ENCODE measurements at places on chromosomes 2 and 18.
A peak's percentile ranks its signal among the peaks of the same experiment; 100 is the strongest.

DNA sequence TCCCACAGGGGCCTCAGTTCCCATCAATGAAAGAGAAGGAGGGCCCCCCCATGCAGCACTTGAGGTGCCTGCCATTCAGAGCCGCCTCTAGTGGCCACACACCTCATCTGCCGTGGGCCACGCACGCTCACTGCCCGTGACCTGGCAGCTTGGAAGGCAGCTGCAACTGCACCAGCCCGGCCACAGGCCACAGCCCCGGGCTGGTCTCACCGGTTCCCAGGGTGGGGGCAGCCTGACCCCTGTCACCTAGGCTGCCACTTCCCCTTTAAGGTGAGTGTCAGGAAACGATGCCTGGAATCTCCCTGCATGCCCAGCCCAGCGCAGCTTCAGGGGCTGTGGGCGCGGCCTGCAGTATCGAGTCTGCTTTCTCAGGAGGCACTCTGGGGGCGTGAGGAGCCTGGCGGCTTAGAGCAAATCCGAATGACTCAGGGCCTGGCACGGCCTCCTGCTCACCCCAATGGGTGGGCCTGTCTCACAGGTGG, 2.6 kb downstream of the MAB21L4 start:
- H3K36me3 ChIP-seq, result no peaks in the 10 kb centered on the region
- peaks cover 13% of the 10 kb centered on the region for H3K4me1 ChIP-seq
- no peak overlapping the region for H3K4me3 ChIP-seq
- peak; percentile 77 for DNase-seq
- no peaks in the 10 kb centered on the region for H3K27me3 ChIP-seq

- DNase-seq, result no peak
- H3K27ac ChIP-seq, result no peak overlapping the region
- no peaks in the 10 kb centered on the region for H3K4me1 ChIP-seq
- H3K27me3 ChIP-seq, result peaks cover 25% of the 10 kb centered on the region
- no peak overlapping the region for H3K4me3 ChIP-seq
Measured at GRCh38 chr2:114631146-114631545, 188.7 kb downstream of the DPP10 start.

GRCh38 chr2:160269365-160269764, 69.3 kb upstream of the ITGB6 start:
- no peaks in the 10 kb centered on the region for H3K27me3 ChIP-seq
- H3K36me3 ChIP-seq, result peaks cover 60% of the 10 kb centered on the region
- no peaks in the 10 kb centered on the region for H3K4me1 ChIP-seq
- no peak overlapping the region for H3K4me3 ChIP-seq
- H3K27ac ChIP-seq, result no peak overlapping the region

- no peaks in the 10 kb centered on the region for H3K36me3 ChIP-seq
- H3K4me1 ChIP-seq, result peaks cover 11% of the 10 kb centered on the region
- no peaks in the 10 kb centered on the region for H3K27me3 ChIP-seq
- DNase-seq, result peak; percentile 0
- no peak overlapping the region for H3K4me3 ChIP-seq
Measured at GRCh38 chr2:133586978-133587377, 18.7 kb upstream of the NCKAP5 start.

- H3K27me3 ChIP-seq, result no peaks in the 10 kb centered on the region
- H3K4me3 ChIP-seq, result no peak overlapping the region
- peak; percentile 79 for DNase-seq
- peaks cover 29% of the 10 kb centered on the region for H3K4me1 ChIP-seq
- H3K36me3 ChIP-seq, result peaks cover 8% of the 10 kb centered on the region
Measured at GRCh38 chr18:9147440-9148202, 11.0 kb downstream of the ANKRD12 start.

- peak overlapping the region; percentile 99 for H3K4me3 ChIP-seq
- DNase-seq, result peak; percentile 69
- H3K36me3 ChIP-seq, result peaks cover 12% of the 10 kb centered on the region
- H3K27ac ChIP-seq, result peak overlapping the region; percentile 99
- H3K4me1 ChIP-seq, result peaks cover 32% of the 10 kb centered on the region
- no peaks in the 10 kb centered on the region for H3K27me3 ChIP-seq
Measured at GRCh38 chr2:210169516-210170195, 1.6 kb downstream of the KANSL1L start.

DNA sequence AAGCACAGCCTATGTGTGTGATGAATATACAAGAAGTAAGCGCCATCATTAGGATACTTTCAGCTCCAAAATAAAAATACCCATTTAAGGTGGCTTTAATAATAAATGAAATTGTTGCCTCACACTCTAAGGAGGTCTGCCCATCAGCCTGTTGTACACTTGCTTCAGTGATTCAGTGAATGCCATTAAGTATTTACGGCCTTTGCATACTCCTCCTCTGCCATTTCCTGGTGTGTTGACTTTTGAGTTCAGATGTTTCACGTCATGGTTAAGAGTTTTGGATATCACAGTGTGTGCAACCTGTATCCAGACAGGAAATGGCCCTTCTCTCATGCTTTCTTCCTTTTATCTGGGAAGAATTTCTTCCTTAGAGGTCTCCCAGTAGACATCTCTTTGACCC, 38.6 kb upstream of the SNORC start:
- peaks cover 5% of the 10 kb centered on the region for H3K4me1 ChIP-seq
- peaks cover 71% of the 10 kb centered on the region for H3K36me3 ChIP-seq
- no peak overlapping the region for H3K27ac ChIP-seq
- no peaks in the 10 kb centered on the region for H3K27me3 ChIP-seq
- no peak overlapping the region for H3K4me3 ChIP-seq

- H3K36me3 ChIP-seq, result no peaks in the 10 kb centered on the region
- no peak overlapping the region for H3K27ac ChIP-seq
- no peak for DNase-seq
- H3K4me3 ChIP-seq, result no peak overlapping the region
Measured at GRCh38 chr18:3691705-3692104, 241.7 kb downstream of the TGIF1 start.

GRCh38 chr2:17610521-17610920, 70.0 kb downstream of the VSNL1 start:
- H3K4me3 ChIP-seq, result no peak overlapping the region
- no peaks in the 10 kb centered on the region for H3K27me3 ChIP-seq
- no peak overlapping the region for H3K27ac ChIP-seq
- H3K36me3 ChIP-seq, result no peaks in the 10 kb centered on the region
- DNase-seq, result no peak

GRCh38 chr2:97991081-97991856, 4.5 kb downstream of the TMEM131 start:
- no peak for DNase-seq
- H3K27me3 ChIP-seq, result no peaks in the 10 kb centered on the region
- no peak overlapping the region for H3K27ac ChIP-seq

- no peak overlapping the region for H3K4me3 ChIP-seq
- H3K4me1 ChIP-seq, result no peaks in the 10 kb centered on the region
- no peaks in the 10 kb centered on the region for H3K27me3 ChIP-seq
- no peaks in the 10 kb centered on the region for H3K36me3 ChIP-seq
- no peak for DNase-seq
Measured at GRCh38 chr18:28846958-28847357, 670.0 kb upstream of the CDH2 start.

GRCh38 chr2:43333656-43334144, 107.3 kb upstream of the ZFP36L2 start:
- peak overlapping the region; percentile 56 for H3K27ac ChIP-seq
- no peaks in the 10 kb centered on the region for H3K27me3 ChIP-seq
- H3K4me1 ChIP-seq, result peaks cover 14% of the 10 kb centered on the region
- DNase-seq, result peak; percentile 42
- no peak overlapping the region for H3K4me3 ChIP-seq

GRCh38 chr2:47003641-47004427, 88.2 kb upstream of the MCFD2 start:
- H3K4me1 ChIP-seq, result peaks cover 26% of the 10 kb centered on the region
- H3K27me3 ChIP-seq, result no peaks in the 10 kb centered on the region
- no peak overlapping the region for H3K4me3 ChIP-seq

- peak overlapping the region; percentile 79 for H3K27ac ChIP-seq
- no peak overlapping the region for H3K4me3 ChIP-seq
Measured at GRCh38 chr18:76805221-76805620, 17.1 kb upstream of the ZNF236 start.

GRCh38 chr18:60092073-60092472, 192.3 kb downstream of the PMAIP1 start:
- peaks cover 75% of the 10 kb centered on the region for H3K27me3 ChIP-seq
- no peaks in the 10 kb centered on the region for H3K36me3 ChIP-seq

DNA sequence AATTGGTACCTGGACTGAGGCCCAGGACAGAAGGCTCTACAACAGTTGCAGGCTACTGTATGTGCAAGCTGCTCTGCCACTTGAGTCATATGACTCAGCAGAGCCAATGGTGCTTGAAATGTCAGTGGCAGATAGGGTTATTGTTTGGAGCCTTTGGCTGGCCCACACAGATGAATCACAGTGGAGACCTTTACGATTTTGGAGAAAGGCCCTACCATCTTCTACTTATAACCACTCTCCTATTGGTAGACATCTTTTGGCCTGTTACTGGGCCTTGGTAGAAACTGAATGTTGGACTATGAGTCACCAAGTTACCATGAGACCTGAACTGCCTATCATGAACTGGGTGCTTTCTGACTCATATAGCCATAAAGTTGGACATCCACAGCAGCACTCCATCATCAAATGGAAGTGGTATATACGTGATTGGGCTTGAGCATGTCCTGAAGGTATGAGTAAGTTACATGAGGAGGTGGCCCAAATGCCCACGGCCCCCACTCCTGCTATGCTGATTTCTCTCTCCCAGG, 88.9 kb upstream of the NRXN1 start:
- no peak for DNase-seq
- no peak overlapping the region for H3K27ac ChIP-seq
- H3K4me3 ChIP-seq, result no peak overlapping the region

- H3K4me1 ChIP-seq, result peaks cover 16% of the 10 kb centered on the region
- no peak overlapping the region for H3K4me3 ChIP-seq
- H3K27me3 ChIP-seq, result peaks cover 37% of the 10 kb centered on the region
- H3K36me3 ChIP-seq, result no peaks in the 10 kb centered on the region
- no peak for DNase-seq
- H3K27ac ChIP-seq, result no peak overlapping the region
Measured at GRCh38 chr2:216354306-216354705, 18.0 kb downstream of the MARCHF4 start.

DNA sequence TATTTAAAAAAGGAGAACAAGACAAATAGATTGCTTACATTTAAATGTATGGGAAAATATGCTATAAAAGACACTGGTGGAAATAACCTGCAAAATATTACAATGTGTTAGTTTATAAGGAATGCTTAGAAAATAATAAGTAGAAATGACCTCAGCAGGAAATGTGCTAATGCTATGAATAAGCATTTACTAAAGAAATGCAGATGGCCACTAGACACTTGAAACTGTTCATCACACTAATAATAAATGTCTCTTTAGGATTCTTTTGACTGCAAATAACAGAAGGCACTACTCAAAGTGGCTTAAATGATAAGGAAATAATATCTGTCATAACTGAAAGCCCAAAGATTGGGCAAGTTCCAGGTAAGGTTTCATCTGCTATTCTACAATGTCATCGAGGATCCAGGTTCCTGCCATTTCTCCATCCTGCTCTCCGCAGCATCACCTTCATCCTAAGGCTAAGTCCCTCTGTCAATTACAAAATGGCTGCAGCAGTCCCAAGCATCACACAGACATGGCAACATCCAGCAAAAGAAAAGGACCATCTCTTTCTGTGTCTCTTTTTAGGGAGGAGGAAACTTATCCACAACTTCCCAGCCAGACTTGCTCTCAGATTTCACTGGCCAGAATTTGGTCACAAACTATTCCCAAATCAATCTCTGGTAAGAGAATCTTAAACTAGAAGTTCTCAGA, 21.9 kb downstream of the METTL8 start:
- H3K27ac ChIP-seq, result peak overlapping the region; percentile 5
- H3K27me3 ChIP-seq, result no peaks in the 10 kb centered on the region
- peaks cover 38% of the 10 kb centered on the region for H3K4me1 ChIP-seq
- DNase-seq, result no peak

GRCh38 chr2:172783165-172783898, 47.7 kb downstream of the RAPGEF4 start:
- H3K4me1 ChIP-seq, result peaks cover 20% of the 10 kb centered on the region
- H3K36me3 ChIP-seq, result no peaks in the 10 kb centered on the region
- peak; percentile 76 for DNase-seq
- H3K4me3 ChIP-seq, result peak overlapping the region; percentile 11
- peak overlapping the region; percentile 14 for H3K27ac ChIP-seq
- H3K27me3 ChIP-seq, result no peaks in the 10 kb centered on the region

- no peak for DNase-seq
- no peak overlapping the region for H3K27ac ChIP-seq
- H3K36me3 ChIP-seq, result no peaks in the 10 kb centered on the region
- no peak overlapping the region for H3K4me3 ChIP-seq
Measured at GRCh38 chr18:57469884-57470283, 34.7 kb downstream of the ONECUT2 start.

DNA sequence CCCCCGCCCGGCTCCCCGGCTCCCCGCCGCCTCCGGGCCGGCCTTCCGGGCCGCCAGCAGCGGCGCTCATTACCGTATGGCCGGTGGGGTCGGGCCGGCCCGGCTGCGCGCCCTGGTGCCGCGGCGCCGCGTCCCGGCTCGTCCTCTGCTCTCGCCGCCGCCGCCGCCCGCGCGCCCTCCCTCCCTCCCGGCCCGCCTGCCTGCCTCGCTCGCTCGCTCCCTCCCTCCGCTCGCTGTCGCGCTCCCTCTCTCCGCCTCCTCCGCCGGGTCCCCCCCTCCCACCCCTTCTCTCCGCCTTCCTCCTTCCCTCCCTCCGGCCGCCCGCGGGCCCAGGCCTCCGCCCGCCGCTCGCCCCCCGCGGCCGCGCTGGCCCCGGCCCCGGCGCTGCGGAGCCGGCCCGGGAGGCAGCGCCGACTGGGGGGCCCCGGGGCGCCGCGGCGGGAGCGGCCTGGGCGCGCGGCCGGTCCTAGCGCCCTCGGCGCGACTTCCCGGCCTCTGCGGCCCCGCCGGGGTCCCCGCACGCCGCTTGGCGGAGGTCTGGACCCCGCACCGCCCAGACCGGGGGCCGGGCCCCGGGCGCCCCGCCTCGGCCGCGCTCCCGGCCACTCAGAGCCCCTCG, at the start of gene DNMT3A:
Gene DNMT3A, minus strand, starts transcription at position 173 of the 619 bp plus-strand sequence. CDS start 27,941 bp downstream, outside the sequence.
- no peaks in the 10 kb centered on the region for H3K4me1 ChIP-seq
- no peaks in the 10 kb centered on the region for H3K27me3 ChIP-seq
- no peak within 1 kb of the TSS for H3K27ac ChIP-seq

DNA sequence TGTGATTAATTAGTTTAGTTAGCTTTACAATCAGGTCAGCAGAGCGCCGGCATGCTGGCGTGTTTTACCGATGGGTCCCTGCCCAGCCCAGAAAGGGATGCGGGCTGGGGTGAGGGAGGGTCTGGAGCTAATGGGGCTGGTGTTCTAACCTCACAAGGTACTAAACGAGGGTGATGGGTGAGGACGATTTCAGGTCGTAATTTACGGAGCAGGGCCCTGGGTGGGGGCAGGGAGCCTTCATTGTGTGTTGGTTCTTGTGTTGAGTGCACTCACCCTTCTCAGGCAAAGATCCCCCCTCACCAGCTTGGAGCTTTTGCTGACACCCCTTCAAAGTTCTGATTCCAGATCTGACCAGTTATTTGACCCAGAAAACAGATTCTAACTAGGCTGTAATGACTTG, 39.5 kb downstream of the PTGR3 start:
- no peaks in the 10 kb centered on the region for H3K4me1 ChIP-seq
- H3K27ac ChIP-seq, result no peak overlapping the region
- DNase-seq, result no peak
- no peaks in the 10 kb centered on the region for H3K36me3 ChIP-seq
- H3K27me3 ChIP-seq, result peaks cover 10% of the 10 kb centered on the region

GRCh38 chr18:68220458-68220857, 494.4 kb downstream of the TMX3 start:
- H3K27me3 ChIP-seq, result no peaks in the 10 kb centered on the region
- no peak overlapping the region for H3K4me3 ChIP-seq
- peaks cover 6% of the 10 kb centered on the region for H3K36me3 ChIP-seq
- peaks cover 7% of the 10 kb centered on the region for H3K4me1 ChIP-seq

- H3K4me1 ChIP-seq, result peaks cover 6% of the 10 kb centered on the region
- H3K36me3 ChIP-seq, result no peaks in the 10 kb centered on the region
- no peak for DNase-seq
- no peak overlapping the region for H3K4me3 ChIP-seq
Measured at GRCh38 chr18:76234676-76235060, 260.4 kb downstream of the ZNF516 start.

- H3K27me3 ChIP-seq, result no peaks in the 10 kb centered on the region
- peaks cover 5% of the 10 kb centered on the region for H3K4me1 ChIP-seq
- DNase-seq, result peak; percentile 36
Measured at GRCh38 chr18:76923485-76924085, 101.2 kb downstream of the ZNF236 start.
